ENCODE measurements at places on chromosomes 1 and 21.

- DNase-seq: no peak
Observed at GRCh38 chr1:77948841-77949424, 29.9 kb downstream of the FUBP1 start.

DNA sequence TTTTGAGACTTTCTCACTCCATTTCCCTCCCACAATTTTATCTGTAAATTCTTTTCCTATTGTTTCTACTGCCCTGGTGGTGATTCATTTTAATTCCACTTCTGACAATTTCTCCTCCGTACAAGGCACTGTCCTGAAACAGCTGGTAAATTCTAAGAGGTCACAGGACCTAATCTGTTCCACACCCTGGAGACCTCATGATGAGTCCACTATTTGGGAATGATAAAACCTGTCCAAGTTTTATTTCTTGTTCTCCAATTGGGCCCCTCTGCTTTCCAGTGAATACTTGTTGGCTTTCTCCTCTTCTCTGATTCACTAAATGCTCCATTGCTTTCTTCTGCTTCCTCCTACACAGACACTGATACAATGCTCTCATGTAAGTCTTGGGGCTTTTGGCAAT lies 343.1 kb upstream of the DUSP10 start:
- DNase-seq: peak; percentile 74

- DNase-seq: no peak
Observed at GRCh38 chr1:43573066-43573800, 42.5 kb downstream of the PTPRF start.

DNA sequence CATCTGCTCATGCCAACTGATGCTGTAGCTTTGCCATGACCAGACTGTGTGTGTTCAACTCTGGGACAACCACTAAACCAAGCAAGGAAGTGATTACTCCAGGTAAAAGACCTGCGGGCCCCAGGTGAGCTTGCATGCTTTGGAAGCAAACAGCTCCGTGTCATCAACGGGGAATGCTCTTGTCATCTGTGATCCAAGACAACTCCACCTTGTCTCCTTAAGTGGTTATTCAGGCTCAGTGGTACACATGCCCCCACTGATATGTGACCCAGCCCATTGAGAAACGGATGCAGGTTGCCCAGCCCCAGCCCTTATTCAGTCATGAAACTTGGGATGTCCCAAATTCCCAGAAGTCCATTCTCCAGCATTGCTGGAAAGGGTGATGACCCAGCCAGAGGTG lies 89.0 kb downstream of the TIAM1 start:
- no peak for DNase-seq

DNA sequence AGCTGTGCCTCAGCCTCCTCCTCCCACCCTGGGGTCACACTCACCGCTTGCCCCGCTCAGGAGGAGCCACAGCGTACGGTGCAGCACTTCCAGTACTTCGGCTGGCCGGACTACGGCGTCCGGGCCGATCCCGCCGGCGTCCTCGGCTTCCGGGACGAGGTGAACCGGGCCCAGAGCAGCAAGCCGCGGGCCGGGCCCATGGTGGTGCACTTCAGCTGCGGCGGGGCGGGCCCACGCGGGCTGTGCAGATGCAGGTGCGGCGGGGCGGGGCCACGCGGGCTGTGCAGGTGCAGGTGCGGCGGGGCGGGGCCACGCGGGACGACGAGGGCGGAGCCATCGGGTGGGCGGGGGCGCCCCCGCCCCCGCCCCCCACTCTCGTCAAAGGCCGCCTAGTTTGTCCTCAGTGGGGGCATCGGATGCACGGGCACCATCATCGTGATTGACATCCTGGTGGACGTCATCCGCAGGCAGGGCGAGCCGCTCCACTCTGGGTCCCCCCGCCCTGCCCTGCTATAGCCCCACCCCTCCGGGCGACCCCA lies 5.5 kb downstream of the RNF223 start:
- DNase-seq: peak; percentile 40

All from NCI-H226 (cell line).